ENCODE measurements at places on chromosomes 5 and 9.

GRCh38 chr5:150349681-150350275 is 7.7 kb upstream of the TCOF1 start:
- no peak for DNase-seq

GRCh38 chr5:111486055-111486454 is 26.3 kb downstream of the STARD4 start:
- DNase-seq = no peak

GRCh38 chr5:73792687-73793320 is 166.8 kb downstream of the ARHGEF28 start:
- no peak for DNase-seq

GRCh38 chr5:102959055-102959454 is 160.9 kb downstream of the GIN1 start:
- DNase-seq = peak; percentile 39

DNA sequence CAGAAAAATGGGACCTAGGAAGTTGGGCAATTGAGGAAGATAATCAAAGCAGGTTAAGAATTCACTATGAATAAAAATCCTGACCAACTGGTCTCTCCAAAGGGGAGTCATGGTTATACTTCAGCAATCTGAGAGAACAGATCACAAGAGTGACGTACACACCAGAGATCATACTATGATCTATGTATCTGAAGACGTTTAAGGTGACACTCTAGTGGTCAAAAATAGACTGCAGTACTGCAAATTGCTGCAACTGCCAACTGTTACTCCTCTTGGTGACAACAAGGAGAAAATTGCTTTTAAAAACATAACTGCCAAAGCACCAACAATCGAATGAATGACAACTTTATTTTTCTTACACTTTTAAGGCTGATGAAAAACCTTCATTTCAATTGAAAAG is 4.9 kb downstream of the AK6 start:
- DNase-seq = no peak

- DNase-seq = no peak
Observed at GRCh38 chr5:174448662-174449061, 275.7 kb upstream of the MSX2 start.

- no peak for DNase-seq
Observed at GRCh38 chr5:68332556-68332955, 117.0 kb downstream of the PIK3R1 start.

DNA sequence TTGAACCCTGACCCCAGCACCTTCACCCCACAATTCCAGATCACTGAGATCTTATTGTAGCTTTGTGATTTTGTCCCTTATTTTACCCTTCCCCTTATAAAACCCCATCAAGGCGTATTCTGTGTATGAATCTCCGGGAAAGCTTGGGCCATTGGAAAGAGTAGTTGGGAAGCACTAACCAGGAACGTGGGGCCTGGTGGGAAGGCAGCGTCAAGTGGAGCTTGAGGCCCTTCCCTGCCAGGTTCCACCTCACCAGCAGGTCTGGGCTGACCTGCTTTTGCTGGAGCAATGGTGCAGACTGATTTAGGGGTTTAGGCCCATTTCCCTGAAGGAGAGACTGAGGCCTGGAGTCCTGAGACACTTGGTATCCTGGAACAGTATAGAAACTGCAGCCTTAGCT is 9.3 kb downstream of the PHF2 start:
- no peak for DNase-seq

DNA sequence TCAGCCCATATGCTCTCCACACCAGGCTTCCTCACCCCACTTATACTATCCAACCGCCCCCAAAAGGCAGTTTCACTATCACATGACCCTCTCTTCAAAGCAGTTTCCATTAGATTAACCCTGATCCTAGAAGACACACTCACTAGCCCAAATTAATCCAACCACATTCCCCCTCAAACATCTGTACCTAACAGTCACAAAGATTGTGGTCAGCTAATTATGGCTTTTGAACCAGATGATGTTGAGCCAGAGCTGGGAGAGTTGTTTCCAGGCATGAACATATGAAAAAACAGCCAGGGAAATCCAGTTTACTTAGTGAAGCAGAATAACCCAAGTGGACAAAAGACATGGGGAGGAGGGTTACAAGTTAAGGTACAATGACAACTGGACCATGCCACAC is 131.2 kb downstream of the SPOCK1 start:
- DNase-seq = no peak

DNA sequence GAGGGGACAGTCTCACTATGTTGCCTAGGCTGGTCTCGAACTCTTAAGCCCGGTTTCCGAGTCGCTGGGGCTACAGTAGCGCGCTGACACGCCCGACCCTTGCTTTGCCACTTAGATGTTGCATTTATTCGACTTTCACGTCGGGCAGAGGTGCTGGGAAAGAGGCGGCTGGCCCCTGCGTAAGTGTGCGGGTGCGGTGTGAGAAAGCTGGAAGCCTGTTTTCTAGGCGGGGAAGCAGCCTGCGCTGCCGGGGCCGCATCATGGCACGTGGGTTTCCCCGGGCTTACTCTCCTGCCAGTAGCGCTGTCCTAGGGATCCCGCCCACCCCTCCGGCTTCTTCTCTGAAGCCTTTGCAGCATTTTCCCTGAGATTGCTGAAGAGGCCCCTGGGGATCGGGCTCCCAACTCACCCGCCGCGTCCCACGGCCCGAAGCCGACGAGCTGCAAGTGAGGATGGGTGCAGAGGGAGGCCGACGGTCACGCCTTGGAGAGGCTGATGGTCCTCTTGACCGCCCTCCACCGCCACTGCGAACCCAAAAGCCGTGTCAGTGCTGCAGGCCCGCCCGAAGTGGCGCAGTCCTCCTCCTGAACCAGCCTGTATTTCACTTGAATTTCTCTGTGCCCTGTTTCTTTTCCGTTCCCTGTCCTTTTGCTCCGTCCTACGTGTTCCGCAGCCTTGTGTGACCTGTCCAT is 5.8 kb upstream of the TRIM41 start:
- DNase-seq = no peak

DNA sequence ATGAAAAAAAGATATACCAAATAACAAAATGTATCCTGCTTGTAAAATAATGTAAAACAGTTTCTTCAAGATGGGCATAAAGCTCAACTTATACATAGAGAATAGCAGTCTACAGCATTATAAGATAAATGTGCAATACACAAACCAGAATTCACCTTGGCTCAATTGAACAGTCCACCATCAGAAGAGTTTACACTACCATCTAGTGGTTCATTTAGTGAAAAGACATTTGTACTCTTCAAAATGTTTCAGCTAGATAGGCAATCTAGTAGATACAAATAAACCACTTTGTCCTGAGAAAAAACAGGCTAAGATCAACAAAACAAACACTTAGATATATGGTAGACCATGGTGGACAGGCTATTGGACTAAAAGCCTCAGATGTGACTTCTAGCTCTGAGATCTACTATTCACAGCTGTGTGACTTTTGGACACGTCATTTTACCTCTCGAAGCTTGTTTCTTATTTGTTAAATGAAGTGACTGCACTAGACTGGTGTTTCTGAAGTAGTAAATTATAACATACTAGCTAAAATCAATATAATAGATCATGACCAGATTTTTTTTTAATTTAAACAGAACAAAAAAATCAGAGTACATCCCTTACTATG is 22.1 kb upstream of the TPD52L3 start:
- no peak for DNase-seq

- DNase-seq = no peak
Observed at GRCh38 chr9:89779405-89780203, 174.8 kb downstream of the GADD45G start.

GRCh38 chr5:76724871-76725270 is 8.9 kb downstream of the F2R start:
- no peak for DNase-seq

GRCh38 chr5:87008751-87009560 is 258.7 kb upstream of the RASA1 start:
- no peak for DNase-seq

- DNase-seq = no peak
Observed at GRCh38 chr5:172140866-172141265, 47.2 kb downstream of the STK10 start.

DNA sequence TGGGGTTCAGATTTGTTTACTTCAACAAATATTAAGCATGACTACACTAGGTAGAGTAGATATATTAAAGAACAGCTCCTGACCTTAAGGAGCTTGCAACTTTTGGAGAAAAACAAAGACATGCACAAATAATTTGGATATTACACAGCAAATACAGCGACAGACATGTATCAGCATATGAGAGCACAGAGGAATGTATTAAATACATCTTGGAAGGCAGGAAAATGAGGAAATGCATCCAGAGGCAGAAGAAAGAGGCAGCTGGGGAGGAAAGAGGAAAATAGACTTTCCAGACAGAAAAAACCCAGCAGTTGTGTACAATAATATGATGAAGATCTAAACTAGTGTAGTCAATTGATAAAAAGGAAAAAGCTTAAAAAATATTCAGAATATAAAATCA is 392.2 kb downstream of the PDE4D start:
- DNase-seq = no peak

Measured in epithelial cell of prostate (primary cell).